Stimulated activated CD4-positive, alpha-beta T cell treated with anti-CD3 and anti-CD28 coated beads, Interleukin-1b, Interleukin-23, amount 100 ng/mL, for 1 hour (primary cell): ENCODE measurements at places on chromosomes 6 and 20.

DNA sequence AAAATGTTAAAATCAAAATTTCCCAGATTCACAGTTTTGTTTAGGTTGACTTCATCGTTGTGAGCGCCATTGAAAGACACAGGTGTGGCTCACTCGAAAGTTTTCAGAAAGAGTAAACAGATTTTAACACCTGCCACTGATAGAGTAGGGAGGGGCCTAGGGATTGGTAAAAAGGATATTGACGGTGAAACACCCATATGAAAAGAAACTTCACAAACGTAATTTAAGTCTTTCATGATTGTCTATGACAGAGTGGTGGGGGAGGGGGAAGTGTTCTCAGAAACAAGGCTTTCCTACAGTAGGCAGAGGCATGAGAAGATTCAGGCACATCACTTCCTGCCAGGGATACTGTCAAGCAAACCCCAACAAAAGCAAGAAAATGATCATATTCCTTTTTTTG lies 101.4 kb downstream of the PERP start:
- no peak for DNase-seq

DNA sequence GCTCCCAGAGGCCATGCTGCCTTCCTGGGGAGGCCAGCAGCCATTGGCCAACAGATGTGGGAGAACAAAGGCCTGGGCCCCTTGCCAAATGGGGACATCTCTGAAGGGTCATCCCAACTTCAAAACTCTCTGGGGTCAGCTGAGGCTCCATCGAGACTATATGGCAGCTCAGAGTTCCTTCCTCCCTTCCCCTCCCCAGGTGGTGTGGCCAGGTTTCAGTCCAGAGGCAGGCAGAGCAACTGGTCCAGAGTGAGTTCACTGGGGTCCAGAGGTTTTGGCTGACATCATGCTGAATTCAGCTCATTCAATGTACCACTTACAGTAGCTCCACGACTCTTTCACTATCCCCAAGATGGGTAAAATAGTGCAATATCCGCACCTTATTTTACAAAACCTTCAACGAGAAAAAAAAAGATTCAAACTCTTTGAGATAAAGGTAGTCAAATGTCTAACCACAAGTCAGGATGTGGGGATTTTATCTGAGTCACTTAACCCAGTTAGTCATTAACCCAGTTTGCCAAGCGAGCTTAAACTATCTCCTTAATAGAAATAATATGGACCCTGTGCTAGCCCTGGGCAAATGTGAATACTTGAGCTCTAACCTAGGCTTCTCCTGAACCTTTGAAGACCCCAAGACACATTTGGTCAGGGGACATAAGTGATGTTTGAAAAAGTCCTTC lies 108.4 kb upstream of the PLEKHG1 start:
- DNase-seq = no peak

- DNase-seq = no peak
Measured at GRCh38 chr6:89242574-89243330, 25.6 kb upstream of the GABRR1 start.

DNA sequence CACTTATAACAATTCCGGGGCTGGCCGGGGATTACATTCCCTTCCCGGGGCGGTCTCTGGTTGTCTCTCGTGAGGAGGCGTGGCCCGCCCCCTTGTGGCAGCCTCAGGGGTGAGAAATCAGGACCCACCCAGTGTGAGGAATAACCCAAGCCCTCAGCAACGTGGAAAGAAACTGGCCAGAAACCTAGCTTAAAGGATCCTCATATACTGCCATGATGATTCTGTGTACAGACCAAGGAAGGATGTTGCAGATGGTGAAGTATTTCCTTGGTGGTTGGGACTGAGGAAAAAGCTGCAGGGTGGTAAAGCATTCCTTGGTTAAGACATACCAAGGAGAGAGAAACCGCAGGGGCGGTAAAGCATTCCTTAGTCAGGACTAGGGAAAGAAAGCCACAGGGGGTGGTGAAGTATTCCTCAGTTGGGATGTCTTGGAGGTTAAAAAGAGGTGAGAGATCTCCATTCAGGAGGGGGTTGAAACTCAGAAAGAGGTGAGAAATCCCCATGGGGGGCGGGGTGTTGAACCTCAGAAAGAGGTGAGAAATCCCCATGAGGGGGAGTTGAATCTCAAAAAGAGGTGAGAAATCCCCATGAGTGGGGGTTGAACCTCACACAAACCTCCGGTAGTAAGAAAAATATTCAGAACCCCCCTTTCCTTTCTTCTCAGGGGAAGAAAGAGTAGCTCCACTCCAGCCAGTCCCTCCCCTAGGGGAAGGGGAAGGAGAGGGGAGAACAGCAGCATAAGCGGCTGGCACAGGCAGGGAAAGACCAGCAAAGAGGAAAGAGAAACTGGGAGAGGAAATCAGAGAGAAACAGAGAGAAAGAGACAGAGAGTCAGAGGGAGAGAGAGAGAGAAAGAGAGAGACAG lies 238.1 kb downstream of the RNGTT start:
- no peak for DNase-seq

DNA sequence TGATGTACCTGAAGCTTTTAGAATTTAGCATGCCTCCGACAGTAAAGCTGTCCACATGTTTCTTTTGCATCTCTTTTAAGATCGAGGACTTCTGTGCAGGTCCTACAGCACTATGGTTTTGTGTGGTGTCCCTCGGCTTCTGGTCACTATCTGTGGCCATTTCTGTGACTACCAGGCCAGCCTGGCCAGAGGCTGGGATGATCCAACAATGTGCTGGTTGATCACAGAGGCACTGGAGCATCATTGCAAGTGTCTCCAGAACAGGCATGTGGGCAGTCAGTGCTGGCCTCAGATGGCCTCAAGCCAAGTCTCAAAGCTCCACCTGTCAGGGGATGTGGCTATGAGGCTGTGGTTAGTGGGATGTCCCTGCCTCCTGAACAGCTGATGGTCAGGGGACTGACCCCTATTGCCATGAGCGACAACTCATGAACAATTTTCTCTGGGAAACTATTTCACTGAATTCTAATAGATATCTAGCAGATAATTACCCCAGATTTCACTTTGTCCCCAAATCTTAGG lies 136.6 kb downstream of the SYNDIG1 start:
- no peak for DNase-seq

- no peak for DNase-seq
Measured at GRCh38 chr20:39013662-39014109, 51.5 kb downstream of the DHX35 start.

- no peak for DNase-seq
Measured at GRCh38 chr6:56954403-56955170, at the start of gene BEND6. TSS of gene BEND6 (plus strand) at chr6:56955107. CDS start at chr6:56981811, 26,704 bp downstream.

- no peak for DNase-seq
Measured at GRCh38 chr20:41167118-41167470, 29.8 kb downstream of the PLCG1 start.
